ENCODE measurements at places on chromosomes 4 and X. TPM values are rescaled to one million over a fixed set of nuclear protein-coding genes. Genes with fewer than 3 reads are reported as not detected.

- DNase-seq = no peak
These were observed 349.0 kb downstream of the MID1IP1 start for GRCh38 chrX:39150220-39150619.

DNA sequence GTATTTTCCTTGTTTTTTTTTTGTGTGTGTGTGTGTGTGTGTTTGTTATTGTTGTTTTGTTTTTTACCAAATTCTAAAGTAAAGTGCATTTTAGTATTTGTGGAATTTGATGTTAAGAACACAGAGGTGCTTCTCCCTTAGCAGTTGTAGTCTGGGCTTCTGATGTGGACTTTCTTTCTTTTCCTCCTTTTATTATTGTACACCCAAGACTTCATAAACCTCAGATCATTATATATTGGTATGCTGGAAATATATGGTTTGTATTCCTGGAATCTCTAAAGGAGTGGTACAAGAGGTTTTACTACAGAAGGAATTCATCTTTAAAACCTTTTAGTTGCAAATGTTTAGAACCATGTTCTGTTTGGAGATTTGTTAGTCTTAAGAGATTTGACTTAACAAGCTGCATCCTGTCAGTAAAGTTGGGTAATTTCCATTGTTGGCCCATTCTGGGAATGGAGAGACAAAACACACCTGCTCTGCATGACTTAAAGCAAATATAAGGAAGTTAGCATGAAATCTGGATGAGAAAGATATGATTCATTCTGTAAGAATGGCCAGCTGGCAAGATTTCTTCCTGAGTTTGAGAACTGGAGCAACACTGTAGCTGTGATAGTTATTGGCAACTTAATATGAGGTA, 64.0 kb downstream of the SMAD1 start:
- DNase-seq = peak; percentile 95

- no peak for DNase-seq
These were observed 118.5 kb downstream of the PLS3 start for GRCh38 chrX:115679460-115679859.

DNA sequence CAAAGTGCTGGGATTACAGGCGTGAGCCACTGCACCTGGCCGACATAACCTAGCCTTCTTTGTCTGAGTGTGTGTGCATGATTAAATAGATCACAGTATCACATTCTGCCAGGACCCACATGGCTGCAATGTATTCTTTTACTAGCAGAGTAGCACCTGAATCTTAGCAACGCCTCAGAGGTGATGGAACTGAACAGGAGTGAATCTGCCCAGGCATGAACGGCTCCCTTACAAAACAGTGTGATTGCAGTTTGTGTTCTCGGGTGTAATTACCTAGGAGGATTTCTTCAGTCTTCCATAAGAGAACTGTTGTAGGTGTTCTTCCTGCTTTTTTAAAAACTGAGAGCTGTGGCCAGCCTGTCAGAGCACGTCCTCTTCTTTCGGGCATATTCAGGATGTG, 122.7 kb upstream of the STS start:
- DNase-seq = no peak

DNA sequence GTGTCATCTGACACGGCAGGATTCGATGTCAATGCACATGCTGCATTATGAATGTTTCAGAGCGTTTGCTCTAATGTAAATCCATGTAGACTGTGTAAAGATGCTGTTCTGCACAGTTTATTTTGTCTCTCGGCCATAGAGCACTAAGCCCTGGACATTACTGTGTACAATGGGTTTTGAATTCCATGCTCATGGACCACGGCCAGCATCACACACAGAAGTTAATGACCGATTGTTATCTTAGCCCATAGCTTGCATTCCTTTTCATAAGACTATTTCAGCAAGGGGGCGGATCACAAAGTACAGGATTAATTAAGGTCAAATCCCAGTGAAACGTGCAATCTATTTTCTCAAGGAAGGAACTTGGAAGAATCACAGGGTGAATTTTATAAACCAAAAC, 286.1 kb upstream of the TENM3 start:
- peak; percentile 81 for DNase-seq

DNA sequence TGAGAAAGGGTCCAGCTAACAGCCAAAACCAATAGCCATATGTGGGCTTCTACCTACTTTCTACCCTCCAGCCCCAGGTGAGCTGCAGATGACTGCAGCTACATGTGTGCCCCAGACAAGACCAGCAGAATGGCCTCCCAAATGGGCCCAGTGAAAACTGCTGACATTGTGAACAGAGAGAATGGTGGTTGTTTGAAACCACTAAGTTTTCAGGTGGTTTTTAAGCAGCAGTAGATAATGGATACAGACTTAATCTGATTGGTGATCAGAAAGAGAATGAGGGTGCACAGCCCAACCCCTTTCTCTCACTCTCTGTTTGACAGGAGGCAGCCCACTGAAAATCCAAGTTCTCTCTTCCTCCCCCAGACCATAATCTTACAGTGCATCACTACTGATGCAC, 42.5 kb upstream of the BBS12 start:
- DNase-seq = no peak

FABP2 gene
- not detected for total RNA-seq

MTM1 gene
- total RNA-seq = 4.1 TPM

DNA sequence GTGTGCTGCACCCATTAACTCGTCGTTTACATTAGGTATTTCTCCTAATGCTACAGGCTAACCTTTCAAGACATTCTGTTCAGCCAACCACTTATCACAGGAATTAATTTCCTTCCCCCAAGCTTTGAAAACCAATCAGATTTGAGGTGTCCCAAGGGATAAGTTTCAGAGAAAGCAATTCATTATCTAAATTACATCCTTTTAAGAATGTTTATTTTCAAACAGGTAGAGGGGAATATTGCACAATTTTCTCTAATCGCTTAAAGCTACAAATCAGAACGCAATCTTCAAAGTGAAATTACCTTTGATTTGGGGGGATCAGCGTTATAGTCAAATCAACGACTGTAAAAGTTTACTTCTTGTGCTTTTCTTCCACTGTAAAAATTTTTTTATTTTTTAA, 1.6 kb downstream of the CLOCK start:
- no peak for DNase-seq

HDAC6 gene
- 30.8 TPM for total RNA-seq

PRR32 gene
- total RNA-seq = not detected

DNA sequence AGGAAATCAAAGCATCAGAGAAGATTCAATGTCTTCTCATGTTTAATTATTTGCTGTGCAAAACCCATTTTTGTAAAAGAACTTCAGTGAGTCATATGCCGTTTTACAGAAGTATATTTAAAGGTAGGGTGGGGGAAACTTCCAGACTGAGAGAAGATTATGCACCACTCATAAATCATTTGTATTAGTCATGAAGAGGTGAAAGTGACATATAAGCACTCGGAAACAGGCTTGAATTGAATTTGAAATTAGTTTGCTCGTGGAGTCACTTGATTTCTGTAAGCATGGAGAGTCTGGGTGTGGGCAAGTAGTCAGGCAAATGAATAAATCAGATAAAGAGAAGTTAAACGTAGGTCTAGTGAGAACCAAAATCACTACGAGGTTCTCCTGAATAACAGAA, 335.1 kb downstream of the ANK2 start:
- no peak for DNase-seq

DNA sequence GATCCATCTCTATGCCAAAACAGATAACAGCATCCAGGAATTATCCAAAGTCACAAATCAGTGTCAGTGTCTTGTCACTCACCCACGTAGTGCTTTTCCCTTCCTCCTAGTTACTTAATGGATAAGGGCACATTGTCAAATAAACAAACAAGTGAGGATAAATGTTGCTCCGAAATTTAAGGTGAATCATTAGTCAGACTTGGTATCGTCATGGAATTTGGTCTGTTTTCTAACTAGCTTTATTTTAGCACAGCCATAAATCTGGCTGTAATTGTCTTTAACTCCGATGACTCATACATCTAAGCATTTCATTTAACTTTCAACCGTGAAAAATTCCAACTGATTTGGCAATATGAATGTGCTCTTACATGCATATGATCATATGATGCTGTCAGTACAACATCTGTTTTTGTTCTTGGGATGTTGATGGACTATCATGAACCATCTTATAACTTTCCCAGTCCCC, 83.3 kb downstream of the SNCA start:
- peak; percentile 99 for DNase-seq

DNA sequence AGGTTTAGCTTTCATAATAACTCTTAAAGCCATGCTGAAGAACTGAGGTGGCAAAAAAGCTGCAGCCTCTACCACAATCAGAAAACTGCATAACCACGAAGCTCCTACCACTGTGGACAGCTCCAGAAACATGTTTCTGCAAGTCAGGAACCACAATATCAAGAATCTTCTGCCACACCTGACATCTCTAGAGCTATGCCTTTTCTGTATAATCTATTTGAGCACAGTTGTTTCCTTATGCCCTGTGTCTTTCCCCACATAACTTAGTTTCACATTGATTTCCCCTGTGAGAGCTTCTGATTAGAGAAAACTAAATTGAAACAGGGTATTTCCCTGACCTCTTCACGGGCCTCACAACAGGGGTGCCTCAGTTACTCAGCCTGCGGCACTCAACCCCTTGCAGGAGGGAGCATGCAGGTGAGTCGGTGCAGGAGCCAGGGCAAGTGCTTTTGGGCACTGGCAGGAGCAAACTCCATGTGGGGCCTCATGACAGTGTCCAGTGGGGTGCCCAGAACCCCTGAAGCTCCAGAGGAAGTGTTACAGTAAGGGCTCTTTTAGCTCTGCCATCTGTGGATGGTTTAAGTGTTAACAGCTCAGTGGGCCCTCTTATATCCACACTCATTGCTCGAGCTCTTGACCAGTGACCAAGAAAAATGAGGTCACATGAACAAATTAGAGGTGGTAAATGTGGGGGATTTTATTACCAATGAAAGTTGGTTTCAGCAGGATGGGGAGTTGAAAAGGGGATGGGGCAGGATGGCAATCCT, 132.8 kb upstream of the BMP3 start:
- DNase-seq = no peak

XAGE1A gene
- total RNA-seq = not detected

GRCh38 chrX:140866446-140866845, 135.9 kb upstream of the SPANXB1 start:
- no peak for DNase-seq

DNA sequence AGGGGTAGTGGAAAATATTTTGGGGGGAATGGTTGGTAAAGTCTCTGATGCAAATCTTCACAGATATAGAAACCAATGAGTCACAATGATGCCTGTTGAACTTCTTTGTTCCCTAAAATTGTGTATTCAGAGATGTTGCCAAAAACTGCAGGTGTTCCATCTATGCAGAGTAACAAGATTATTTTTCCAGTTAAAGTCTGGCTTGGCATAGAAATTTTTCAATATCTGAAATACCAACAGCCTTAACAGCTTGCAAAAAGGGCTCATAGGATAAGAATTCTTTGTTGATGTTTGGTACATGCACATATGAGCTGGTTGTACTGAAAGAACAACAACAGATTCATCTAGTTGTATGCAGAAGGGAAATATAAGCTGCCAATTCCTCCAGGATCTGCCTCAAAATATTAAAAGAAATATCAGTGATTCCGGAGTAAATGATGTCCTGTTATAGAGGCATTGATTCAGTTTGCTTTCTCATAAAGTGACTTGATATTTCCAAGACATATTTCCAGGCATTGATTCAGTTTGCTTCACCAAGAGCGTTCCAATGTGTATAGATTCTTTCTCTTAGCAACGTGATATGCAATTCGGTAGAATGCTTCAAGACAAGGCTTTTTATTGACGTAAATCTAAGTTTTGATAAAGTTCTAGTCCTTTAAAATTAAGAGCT, 564.4 kb downstream of the TMA16 start:
- no peak for DNase-seq
